ENCODE measurements at places on chromosomes 7 and 10. TPM values are rescaled to one million over a fixed set of nuclear protein-coding genes. Genes with fewer than 3 reads are reported as not detected.
A peak's percentile ranks its signal among the peaks of the same experiment; 100 is the strongest.

- no peak for DNase-seq
- H3K4me3 ChIP-seq, result no peak overlapping the region
- H3K27me3 ChIP-seq, result no peaks in the 10 kb centered on the region
- H3K4me1 ChIP-seq, result peaks cover 7% of the 10 kb centered on the region
- H3K36me3 ChIP-seq, result no peaks in the 10 kb centered on the region
- no peak overlapping the region for H3K27ac ChIP-seq
Measured at GRCh38 chr10:1366322-1366691, 310.1 kb downstream of the WDR37 start.

GRCh38 chr10:35336921-35337823 lies 863 bp downstream of the CCNY start:
- no peaks in the 10 kb centered on the region for H3K36me3 ChIP-seq
- H3K27me3 ChIP-seq, result peaks cover 8% of the 10 kb centered on the region
- peak overlapping the region; percentile 88 for H3K4me3 ChIP-seq

The PCLO gene
- total RNA-seq, result 6.4 TPM

GRCh38 chr7:99562832-99563231 lies 4.4 kb downstream of the ZNF655 start:
- no peak overlapping the region for H3K4me3 ChIP-seq
- H3K27me3 ChIP-seq, result no peaks in the 10 kb centered on the region
- peaks cover 35% of the 10 kb centered on the region for H3K36me3 ChIP-seq

DNA sequence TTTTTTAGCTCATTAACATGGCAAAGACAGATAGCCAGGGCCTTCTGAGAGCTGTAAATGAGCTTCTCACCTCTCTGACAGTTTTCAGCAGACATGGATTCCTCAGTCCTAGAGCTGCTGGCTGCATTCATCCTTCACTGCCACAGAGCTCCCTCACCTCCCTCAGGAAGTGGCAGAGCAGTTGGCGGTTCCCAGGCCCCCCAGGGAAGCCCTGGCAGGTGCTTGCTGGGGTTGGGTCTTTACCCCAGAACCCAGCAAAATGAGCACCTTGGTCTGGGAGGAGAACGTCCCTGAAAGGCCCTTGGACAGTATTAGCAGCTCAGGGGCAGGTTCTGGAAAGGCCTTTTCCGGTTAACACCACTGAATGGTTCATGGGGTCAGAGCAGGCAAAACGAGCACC lies 288.0 kb downstream of the PTPRN2 start:
- no peaks in the 10 kb centered on the region for H3K4me1 ChIP-seq
- DNase-seq, result no peak
- H3K36me3 ChIP-seq, result no peaks in the 10 kb centered on the region
- H3K27ac ChIP-seq, result no peak overlapping the region
- H3K27me3 ChIP-seq, result no peaks in the 10 kb centered on the region

DNA sequence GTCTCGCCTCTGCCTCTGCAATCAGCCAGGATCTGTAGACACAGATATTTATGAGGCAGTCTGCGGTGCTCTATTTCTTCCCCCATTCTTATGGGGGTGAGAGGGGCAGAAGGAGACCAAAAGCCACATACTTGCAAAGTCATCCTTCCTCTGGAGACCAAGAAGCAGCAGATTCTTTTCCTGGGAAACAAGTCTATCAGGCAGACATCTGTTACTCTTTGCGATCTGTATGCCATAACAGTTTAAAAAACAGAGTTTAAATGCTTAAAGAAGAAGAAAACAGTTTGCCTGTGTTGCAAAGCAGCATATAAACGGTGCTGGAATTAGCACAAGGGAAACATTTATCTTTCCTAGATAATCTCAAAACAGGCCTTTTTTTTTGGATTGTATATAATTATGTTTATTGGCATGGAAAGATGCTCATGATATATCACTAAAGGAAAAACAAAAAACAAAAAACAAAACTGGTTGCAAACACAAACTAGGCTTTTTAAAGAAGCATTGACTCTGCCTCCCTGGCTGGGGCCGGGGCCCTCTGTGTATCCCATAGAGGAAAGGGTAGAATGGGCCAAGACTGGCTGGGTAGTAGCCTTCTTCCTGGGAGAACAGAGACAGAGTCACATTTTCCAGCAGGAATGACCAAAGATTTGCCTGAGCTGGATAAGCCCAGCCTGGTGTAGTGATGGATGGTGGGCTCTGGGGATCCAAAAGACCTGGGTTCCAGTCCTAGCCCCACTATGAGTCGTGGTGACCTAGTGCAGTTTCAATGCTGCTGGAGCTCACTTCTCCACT lies 50.4 kb downstream of the RGS10 start:
- no peaks in the 10 kb centered on the region for H3K36me3 ChIP-seq
- no peak overlapping the region for H3K27ac ChIP-seq
- H3K4me1 ChIP-seq, result 0 out of 2 replicates have a peak, but pooled peaks cover 4% of the 10 kb centered on the region
- H3K27me3 ChIP-seq, result no peaks in the 10 kb centered on the region

The TFR2 gene
- 5.6 TPM for total RNA-seq

- H3K27me3 ChIP-seq, result peaks cover 40% of the 10 kb centered on the region
- no peak overlapping the region for H3K4me3 ChIP-seq
- H3K36me3 ChIP-seq, result no peaks in the 10 kb centered on the region
- H3K4me1 ChIP-seq, result peaks cover 44% of the 10 kb centered on the region
Measured at GRCh38 chr7:159141660-159142059, 3.0 kb downstream of the VIPR2 start.

The HOXA7 gene
- total RNA-seq, result not detected

The ARL3 gene
- 9.4 TPM for total RNA-seq

- H3K4me3 ChIP-seq, result no peak overlapping the region
- H3K36me3 ChIP-seq, result no peaks in the 10 kb centered on the region
- H3K27me3 ChIP-seq, result no peaks in the 10 kb centered on the region
Measured at GRCh38 chr7:103560136-103560535, 114.1 kb upstream of the SLC26A5 start.

- H3K27ac ChIP-seq, result no peak overlapping the region
- no peaks in the 10 kb centered on the region for H3K4me1 ChIP-seq
- no peaks in the 10 kb centered on the region for H3K36me3 ChIP-seq
- no peak overlapping the region for H3K4me3 ChIP-seq
Measured at GRCh38 chr10:29828956-29829355, 194.2 kb upstream of the SVIL start.

GRCh38 chr10:129046065-129046681 lies 420.9 kb upstream of the MGMT start:
- H3K36me3 ChIP-seq, result no peaks in the 10 kb centered on the region
- no peak overlapping the region for H3K4me3 ChIP-seq
- DNase-seq, result no peak
- no peak overlapping the region for H3K27ac ChIP-seq
- no peaks in the 10 kb centered on the region for H3K27me3 ChIP-seq
- H3K4me1 ChIP-seq, result no peaks in the 10 kb centered on the region

The PDIA4 gene
- total RNA-seq, result 326 TPM

DNA sequence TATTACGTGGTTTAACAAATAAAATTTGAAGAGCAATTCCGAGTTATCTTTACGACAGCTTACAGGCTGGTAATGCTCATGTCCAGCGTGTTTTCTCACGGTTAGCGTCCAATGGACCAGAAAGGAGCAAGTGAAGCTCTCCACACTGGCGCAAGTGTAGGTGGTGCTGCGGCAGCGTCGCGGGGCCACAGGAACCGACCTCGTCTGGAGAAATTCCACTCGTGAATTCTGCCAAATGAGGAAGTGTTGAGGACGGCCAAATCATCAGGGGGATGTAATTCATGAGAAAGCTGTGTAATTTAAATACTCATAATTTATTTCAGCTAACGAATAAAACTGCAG lies 350 bp upstream of the ZNF37A start:
- no peak overlapping the region for H3K27ac ChIP-seq
- no peaks in the 10 kb centered on the region for H3K4me1 ChIP-seq
- H3K4me3 ChIP-seq, result peak overlapping the region; percentile 73
- DNase-seq, result no peak

The EPO gene
- total RNA-seq, result not detected

The TMEM248 gene
- 63.5 TPM for total RNA-seq

DNA sequence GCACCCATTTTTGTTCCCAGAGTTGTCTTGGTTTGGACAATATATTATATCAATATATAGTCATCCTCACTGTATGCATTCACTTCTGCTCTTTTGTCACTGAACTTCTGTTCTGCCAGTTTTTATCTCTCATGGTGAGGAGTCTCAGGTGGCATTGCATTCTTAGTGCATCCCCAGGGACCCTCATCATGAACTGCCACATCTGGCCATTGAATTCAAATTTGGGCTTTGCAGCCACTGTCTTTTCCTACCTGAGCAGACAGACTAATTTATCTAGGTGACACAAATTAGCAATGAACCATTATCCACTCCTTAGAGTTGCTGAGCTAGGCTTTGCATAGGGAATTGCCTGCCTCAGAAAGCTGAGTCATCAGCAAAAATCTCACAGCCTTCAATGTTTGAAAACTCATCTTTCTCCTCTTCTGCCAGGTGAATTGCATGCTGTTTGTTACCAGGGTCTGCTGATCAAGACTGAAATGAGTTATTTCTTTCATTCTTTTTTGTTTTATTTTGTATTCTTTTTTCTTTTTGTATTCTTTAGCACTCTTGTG lies 316.8 kb upstream of the MTPN start:
- H3K27ac ChIP-seq, result no peak overlapping the region
- no peaks in the 10 kb centered on the region for H3K36me3 ChIP-seq
- DNase-seq, result no peak
- no peaks in the 10 kb centered on the region for H3K4me1 ChIP-seq

DNA sequence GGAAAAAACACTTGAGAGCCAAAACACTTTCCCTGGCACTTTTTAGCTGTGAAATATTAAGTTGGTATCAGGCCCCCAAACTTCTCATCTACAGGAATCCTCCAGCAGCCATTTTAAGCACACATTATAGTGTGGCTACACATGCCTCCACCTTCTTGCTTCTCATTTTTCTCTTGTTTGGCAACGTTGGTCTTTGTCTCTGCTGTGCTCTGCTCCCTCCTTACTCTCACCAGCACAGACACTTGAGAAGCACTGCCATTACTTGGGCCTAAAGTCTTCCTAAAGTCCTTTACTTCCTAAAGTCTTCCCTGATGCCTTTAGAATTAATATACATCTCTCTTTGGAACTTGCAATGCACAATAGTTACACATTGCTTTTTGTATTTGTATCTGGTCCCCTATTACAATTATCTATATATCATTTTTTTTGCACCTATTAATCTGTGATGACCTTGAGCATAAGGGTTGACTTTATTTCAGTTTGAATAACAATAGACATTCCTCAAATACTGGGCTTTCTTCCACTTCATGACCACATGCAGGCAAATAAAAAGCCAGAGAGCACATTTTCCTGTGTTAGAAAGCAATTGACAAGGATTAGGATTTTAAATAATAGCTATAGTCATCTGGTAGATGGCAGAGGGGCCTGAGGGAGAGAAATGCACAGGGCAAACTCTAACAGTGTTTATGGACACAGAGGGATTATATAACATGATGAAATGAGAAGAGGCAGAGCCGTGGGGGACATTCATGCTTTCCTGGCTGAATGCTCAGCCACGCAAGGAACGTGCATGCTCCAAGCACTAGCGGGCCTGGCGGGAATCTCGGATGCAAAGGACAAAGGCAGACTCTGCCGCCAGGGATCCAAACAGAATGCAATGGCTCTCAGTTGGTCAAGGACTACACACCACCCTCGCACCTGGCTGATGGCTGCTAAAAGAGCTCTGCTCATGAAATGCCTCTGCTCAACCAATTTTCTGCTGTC lies 99.3 kb downstream of the CDC14C start:
- H3K27me3 ChIP-seq, result no peaks in the 10 kb centered on the region
- no peak overlapping the region for H3K4me3 ChIP-seq
- peaks cover 38% of the 10 kb centered on the region for H3K4me1 ChIP-seq

- H3K36me3 ChIP-seq, result no peaks in the 10 kb centered on the region
- peak overlapping the region; percentile 99 for H3K4me3 ChIP-seq
- peak; percentile 77 for DNase-seq
Measured at GRCh38 chr7:87218796-87219544, 562 bp downstream of the TMEM243 start.

DNA sequence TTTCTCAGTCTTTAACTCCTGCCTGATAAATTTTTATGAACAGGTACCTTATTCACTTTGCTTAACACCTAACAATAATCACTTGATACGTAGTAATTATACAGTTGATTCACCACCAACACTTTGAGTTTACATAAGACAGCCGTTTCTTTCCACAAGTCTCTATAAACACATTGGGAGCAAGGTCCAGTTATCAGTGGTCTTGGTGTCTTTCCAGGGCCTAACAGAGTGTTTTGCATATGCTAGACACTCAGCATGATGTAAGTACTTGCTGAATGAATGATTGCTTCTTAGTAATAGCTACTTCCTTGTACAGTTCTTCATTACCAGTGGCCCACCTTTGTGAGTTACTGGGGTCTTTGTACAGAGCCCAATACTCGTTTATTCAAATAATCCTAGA lies 6.4 kb downstream of the CLDN12 start:
- no peaks in the 10 kb centered on the region for H3K27me3 ChIP-seq
- peaks cover 24% of the 10 kb centered on the region for H3K36me3 ChIP-seq
- no peak overlapping the region for H3K27ac ChIP-seq
- no peak overlapping the region for H3K4me3 ChIP-seq
- DNase-seq, result no peak

Data from GM23338 (cell line).